ENCODE measurements at places on chromosomes 7 and 10.

GRCh38 chr10:61325223-61325960 is 127.8 kb downstream of the TMEM26 start:
- no peak for DNase-seq

DNA sequence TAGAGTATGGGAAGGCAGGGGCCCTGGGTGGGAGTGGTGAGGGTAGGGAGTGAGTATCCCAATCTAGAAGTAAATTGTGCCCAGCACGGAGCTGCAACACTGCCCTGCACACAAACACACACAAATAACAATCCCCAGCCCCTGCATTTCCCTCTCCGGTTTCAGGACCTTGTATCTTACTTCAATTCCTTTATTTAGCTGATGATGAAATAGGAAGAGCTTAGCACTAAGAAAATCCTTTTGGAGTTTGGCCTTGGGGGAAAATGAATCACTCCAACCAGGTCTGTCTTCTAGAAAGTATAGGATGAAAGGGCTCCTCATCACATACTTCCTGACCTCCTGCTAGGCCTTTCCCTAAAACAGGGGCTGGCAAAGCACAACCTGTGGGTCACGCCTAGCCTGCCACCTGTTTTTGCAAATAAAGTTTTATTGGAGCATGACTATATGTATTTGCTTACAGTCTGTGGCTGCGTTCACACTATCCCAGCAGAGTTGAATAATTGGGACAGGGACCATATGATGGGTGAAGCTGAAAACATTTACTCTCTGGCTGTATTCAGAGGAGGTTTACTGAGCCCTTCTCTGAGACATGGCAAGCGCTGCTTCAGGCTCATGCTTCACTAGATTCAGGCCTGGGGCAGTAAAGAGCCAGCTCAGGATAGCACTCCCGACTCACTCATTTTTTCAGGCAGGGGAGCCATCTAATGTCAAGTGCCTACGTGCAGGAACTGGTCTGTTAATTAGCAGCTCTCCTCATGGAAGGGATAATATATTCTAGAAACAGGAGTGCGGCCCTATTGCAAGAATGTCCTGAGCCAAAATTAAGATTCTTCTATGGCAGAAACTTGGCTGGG is 111.0 kb downstream of the EGFR start:
- DNase-seq: no peak

DNA sequence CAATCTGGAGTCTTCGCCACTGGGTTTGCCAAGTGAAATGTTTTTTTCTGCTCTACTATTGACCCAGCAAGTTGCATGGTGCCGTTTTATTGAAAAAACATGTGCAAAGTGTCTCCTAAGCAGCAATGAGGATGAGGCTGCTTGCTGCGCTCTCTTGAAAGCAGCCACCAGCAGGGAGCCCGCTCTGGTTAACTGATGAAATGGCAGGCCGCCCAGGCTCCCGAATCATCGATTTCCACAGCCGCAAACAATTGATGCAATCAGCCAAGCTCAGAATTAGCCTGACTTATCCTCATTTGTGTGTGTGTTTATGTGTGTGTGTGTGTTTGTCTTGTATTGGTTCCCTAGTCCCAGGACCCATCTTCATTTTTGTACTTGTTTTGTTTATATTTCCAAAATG is 22.2 kb upstream of the LYZL1 start:
- DNase-seq: no peak

DNA sequence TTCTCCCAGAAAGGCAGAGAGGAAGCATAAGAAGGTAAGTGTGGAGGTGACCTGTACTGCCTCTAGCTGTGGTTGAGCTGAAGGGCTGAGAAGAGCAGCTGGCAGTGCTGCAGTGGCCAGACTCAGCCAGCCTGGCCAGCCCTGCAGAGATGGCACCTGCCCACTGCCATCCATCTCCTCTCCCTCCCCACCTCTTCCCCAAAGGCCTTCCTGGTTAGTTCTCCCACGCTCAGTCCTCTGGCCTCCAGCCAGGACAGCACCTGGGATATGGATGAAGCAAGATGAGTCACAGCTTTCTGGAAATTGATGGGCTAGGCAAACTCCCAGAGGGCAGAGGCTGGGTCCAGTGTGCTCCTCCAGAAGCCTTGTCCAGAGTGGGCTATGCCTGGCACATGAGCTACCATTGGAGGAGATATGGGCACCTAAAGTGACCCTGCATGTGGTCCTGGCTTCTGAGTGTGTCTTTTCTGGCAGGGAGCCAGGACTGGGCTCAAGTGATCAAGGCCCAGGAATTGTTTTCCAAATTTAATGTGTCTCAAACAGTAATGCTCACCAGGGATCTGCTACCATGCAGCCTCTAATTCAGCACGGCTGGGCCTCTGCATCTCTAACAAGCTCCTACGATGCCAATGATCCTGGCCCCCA is 81.0 kb upstream of the CACUL1 start:
- no peak for DNase-seq

DNA sequence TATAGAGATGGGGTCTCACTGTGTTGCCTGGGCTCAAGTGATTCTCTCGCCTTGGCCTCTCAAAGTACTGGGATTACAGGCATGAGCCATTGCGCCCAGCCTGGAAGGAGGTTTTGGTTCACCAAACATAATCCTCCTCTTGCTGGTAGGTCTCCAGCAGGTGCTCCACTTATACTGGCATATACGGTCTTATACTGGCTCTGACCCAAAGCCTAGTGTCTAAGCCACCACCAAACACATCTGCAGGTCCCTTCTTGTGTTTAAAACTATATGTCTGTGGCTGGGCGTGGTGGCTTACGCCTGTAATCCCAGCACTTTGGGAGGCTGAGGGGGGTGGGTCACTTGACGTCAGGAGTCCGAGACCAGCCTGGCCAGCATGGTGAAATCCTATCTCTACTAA is 5.4 kb downstream of the MBLAC1 start:
- DNase-seq: no peak

DNA sequence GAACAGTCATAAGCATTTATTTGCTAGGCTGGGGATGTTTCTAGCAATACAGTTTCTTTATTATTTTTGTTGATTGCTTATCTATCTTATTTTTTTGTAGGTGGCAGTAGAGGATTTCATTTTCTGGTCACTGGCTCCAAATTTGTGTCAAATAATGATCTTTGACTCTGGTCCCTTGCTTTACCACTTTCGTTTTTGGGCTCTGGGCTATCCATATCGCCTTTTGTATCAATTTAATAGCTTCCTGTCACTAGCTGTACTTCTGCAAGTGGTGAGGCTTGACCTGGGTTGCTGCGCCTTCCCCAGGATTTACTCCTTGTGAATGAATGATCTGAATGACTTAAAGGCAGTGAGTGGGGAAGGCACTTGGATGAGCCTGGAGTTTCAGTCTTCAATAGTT is 48.4 kb downstream of the MDFIC start:
- DNase-seq: no peak

DNA sequence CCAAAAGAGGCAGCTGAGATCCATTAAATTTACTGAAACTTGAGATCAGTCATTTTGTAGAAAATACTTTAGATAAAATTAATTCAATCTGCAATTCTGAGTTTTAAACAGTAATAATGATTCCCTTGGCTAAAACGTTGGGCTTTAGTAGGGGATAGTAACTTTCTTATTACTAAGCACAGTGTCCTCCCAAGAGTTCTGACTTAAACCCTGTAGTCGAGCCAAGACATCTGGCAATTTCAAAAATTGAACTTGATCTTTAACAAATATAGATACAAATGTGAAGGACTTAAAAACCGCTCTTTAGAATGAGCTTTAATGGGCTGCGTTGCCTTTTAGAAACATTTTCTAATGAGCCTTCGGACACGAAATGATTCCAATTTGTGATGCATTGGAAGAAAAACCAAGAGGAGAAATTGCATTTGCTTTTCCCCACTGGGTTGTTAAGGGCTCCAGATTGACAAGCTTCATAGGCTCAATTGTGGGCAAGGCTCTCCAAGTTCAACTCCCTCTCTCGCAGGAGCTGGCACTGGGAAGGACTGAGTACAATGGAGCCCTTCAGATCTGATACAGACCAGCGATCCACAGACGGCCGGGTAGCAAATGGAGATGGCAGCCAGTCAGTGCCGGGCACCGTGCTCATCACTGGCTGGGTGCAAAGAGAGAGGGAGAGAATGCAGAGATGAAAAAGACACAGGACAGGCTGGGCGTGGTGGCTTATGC is 921.3 kb upstream of the AUTS2 start:
- no peak for DNase-seq

DNA sequence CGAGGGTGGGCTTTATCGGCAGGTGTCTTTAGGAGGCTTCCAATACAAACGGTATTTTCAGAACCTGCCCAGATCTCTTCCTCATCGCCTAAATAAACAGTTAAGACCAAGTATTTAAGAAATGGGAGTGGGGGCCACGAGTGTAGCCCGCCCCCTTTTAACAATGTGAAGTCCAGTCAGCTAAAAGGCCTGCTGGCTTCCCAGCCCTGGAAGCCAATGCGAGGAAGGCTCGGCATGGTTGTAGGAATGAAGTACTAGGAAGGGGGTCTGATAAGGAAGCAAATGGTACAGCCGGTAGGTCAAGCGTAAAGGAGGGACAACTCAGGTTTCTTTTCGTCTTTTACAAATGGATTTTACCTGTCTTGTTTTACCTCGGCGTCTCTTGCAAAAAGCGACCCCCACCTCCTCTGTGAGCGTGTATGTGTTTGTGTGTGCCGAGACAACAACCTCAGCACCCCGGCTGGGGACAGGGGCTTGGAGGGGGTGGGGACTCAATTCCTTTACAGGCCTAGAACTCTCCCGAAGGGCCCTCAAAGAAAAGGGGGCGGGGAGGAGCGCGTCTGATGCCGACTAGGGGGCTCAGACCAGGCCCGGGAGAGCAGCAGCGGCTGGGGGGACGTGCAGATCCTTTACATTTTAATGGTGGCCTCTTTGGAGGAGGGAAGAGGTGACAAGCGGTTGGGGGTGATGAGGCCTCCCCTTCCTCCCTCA is 147.6 kb downstream of the GPR85 start:
- peak; percentile 64 for DNase-seq

DNA sequence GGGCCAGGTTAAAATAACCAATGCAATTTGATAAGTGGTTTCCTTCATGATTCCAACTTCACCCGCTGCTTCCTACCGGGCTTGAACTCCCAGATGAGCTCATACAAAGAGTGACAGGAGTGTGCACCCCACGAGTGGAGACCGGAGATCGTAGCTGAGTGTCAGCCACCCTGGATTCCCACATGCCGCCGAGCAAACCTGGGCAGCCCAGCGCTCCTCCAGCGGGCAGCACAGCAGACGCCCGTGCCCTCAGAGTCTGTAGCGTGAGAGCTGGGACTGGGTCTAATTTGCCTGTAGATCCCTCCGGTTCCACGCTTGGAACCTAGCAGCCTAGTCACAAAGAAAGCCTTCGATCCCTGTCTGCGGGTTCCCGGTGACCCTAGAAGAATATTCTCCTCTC is 476.1 kb upstream of the MGMT start:
- DNase-seq: no peak

DNA sequence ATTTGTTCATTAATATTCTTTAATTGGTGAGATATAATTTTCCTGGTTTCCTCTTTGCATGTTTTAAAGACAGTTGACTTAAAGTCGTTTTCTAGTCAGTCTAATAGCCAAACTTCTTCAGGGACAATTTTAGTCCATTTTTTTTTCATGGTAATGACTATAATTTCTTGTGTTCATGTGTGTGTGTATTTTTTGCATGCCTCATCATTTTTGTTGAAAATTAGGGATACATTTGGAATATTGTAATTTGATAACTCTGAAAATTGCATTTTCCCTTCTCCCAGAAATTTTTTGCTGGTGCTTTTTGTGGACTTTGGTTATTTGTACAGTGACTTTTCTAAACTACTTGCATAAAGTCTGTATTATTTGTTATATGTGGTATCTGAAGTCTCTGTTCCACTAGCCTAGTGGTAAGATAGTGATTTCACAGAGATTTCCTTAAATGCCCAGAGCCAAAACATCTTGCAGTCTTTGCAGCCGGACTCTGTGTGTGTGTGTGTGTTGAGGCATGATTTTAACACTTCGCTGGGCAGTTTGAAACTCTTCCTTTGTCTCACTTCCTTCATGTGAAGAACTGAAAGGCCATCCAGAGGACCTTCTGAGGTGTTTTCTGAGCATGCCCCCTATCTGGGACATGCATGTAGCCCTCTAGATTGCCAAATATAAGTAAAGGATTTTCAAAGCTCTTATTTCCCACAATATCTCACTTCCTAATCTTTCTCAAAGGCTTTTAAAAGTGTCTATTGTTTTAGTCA is 40.9 kb upstream of the ZNF365 start:
- no peak for DNase-seq

- DNase-seq: no peak
These were observed 277.4 kb upstream of the LYZL1 start for GRCh38 chr10:29011516-29011915.

DNA sequence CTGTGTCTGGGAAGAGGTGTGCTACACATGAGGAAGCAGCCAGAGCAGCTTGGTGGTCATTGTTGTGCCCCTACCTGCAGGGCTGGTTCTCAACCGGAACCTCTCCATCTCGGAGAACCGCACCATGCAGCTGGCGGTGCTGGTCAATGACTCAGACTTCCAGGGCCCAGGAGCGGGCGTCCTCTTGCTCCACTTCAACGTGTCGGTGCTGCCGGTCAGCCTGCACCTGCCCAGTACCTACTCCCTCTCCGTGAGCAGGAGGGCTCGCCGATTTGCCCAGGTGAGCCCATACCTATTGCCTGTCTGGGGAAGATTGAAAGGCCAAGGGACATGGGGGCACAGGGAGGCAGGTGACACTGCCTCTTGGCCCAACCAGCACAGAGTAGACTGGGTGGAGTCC is 29.3 kb upstream of the CSGALNACT2 start:
- DNase-seq: no peak

DNA sequence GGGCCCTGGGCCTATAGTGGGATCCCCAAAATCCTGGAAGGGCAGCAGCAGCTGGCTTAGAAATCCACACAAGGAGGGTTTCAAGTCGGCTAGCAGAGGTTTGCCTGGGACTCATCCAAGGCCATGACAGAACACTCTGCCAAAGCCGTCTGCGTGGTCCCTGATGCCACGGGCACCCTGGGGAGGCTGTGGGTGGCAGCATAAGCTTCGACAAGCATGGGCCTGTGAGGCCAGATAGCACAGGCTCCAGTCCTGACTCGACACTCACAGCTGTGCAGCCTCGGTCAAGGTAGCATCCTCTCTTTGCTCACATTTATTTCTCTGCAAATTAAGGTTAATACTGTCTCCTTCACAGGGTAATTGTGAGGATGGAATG is 138.3 kb downstream of the JCAD start:
- DNase-seq: no peak

- DNase-seq: peak; percentile 30
These were observed 73.9 kb upstream of the LEP start for GRCh38 chr7:128167042-128167701.

- DNase-seq: no peak
These were observed 22.6 kb upstream of the PRKCQ start for GRCh38 chr10:6602700-6603084.

DNA sequence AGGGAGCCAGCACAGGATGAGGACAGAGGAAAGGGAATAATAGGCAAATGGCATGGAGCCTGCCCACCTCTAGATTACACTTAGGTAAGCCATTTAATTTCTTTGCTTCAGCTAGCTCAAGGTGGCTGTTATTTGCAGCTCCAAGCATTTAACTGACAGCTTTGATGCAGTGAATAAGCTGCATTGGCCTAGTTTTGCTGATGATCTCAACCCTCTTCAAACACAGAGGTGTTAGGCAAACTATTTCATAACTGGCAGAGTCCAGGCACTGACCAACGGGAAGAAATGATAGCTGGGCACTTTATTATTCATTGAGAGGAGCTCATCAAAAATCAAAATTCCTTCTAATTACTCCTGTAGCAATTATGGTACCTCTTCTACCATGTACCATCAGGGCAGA is 317.4 kb downstream of the BMPER start:
- DNase-seq: no peak

GRCh38 chr7:38411404-38411803 is 138.0 kb upstream of the TARP start:
- no peak for DNase-seq

Data from stimulated activated naive CD8-positive, alpha-beta T cell treated with anti-CD3 and anti-CD28 coated beads, Interleukin-15, Interleukin-2, amounts not matched to agents 100 U/mL and 50 U/mL, for 24 hours (primary cell).